ENCODE measurements at places on chromosomes 7 and 10. TPM values are rescaled to one million over a fixed set of nuclear protein-coding genes. Genes with fewer than 3 reads are reported as not detected.

Gene TMEM229A
- total RNA-seq = not detected

Gene BAG3
- 15.5 TPM for total RNA-seq

DNA sequence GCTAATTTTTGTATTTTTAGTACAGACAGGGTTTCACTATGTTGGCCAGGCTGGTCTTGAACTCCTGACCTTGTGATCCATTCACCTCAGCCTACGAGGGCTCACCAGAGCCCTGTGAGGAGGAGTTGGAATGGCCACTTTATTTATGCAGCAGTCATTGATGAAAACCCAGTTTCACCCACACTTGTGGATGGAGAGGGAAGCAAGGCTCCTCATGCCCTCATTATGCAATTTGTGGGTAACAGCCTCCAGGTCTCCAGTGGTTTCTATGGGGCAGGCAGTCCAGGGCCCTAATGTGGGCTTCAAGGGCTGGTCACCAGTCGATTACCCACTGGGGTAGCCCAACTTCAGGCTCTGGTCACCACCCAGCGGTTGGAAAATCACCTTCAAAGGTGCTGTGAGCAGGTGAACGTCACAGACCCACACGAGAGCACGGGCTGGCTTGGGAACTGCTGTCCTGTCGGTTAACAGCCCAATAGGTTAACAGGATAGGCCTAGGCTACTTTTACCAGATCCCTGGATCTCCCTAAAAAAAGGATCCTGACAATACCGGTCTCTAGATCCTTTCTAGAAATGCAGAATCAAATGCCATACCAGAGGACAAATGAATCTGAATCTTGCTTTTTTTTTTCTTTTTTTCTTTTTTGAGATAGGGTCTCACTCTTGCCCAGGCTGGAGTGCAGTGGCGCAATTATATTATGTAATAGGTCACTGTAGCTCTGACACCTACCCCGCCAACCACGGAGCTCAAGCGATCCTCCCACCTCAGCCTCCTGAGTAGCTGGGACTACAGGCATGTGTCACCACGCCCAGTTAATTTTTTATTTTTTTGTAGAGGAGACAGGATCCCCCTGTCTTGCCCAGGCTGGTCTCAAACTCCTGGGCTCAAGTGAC, 97.8 kb downstream of the SLC37A3 start:
- no peak for DNase-seq

DNA sequence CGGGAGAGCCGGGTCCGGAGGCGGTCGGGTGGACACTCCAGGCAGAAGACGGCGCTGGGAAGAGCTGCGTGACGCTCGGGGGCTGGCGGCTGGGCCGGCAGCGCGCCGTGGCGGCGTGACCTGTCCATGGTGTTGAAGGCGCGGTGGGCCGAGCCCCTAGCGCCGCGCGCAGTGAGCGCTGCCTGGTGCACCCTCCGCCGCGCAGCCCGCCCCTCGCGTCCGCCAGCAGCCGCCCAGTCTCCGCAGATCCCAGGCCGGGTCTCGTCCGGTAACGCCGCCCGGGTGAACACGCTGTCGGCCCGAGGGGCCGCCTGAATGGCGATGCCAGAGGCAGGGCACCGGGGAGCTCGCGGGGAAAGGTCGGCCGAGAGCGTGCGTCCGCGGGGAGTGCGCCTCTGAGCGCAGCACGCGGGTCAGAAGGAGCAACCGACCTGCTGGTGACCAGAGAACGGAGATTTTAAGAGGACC, 657 bp upstream of the TMEM178B start:
- DNase-seq = peak; percentile 72

GRCh38 chr7:35512716-35513115, 182.2 kb downstream of the HERPUD2 start:
- no peak for DNase-seq

DNA sequence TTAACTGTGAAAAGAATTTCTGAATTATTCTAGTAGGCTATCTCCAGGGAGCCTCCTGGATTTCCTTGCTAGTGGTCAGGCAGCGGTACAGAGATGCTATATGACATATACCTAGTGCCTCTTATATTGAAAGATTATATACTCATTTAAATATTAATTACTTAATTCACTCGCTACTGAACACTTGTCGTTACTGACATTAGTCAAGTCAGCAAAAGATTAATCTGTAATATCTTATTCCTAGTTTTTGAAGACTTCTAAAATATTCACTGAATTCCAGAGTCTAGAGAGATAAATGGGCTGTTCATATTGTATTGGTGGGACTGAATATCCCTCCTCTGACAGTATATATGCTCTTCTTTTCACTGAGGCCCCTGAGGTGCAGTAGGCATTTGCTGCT, 2.9 kb downstream of the SEMA3E start:
- DNase-seq = no peak

GRCh38 chr7:12490107-12490688, 80.3 kb upstream of the SCIN start:
- DNase-seq = peak; percentile 42

DNA sequence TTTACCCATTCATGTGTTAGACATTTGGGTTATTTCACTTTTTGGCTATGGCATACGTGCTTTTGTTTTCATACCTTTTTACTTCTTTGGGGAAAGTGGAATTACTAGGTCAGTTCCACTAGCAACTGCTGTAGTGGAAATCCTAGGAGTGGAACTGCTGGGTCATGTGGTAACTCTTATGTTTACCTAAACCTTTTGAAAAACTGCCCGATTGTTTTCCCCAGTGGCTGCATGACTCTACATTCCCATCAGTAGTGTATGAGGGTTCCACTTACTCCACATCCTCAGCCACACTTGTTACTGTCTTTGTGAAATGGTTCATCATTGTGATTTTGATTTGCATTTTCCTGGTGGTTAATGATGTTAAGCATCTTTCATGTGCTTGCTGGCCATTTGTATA, 82.3 kb downstream of the TAX1BP1 start:
- no peak for DNase-seq

DNA sequence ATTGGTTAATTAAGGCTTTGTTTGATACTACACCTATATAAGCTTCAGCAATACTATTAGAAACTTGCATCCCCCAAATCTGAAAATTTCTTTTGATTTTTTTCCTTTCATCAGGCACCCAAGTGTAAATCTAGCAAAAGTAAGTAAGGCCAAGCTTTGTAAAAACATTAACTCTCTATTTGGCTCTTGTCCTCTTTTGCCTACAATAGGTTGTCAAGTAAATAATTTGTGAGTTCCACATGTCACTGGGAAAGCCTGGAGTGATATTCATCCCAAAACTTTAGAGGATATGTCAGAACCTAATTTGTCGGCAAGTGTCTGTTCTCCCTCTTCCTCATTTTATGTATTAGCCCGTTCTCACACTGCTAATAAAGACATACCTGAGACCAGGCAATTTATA, 492.4 kb downstream of the IPMK start:
- DNase-seq = no peak
